CD4-positive, alpha-beta T cell treated with Interleukin-21 for 1 hour (primary cell): ENCODE measurements at places on chromosomes 4 and X.

GRCh38 chr4:111128327-111128726 lies 505.4 kb upstream of the PITX2 start:
- no peak for DNase-seq

DNA sequence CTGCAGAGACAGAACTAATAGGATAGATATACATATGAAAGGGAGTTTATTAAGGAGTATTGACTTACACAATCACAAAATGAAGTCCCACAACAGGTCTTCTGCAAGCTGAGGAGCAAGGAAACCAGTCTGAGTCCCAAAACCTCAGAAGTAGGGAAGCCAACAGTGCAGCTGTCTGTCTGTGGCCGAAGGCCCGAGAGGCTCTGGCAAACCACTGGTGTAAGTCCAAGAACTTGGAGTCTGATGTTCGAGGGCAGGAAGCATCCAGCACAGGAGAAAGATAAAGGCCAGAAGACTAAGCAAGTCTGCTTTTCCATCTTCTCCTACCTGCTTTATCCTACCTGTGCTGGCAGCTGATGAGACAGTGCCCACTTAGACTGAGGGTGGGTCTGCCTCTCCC lies 89.6 kb downstream of the MXRA5 start:
- no peak for DNase-seq

GRCh38 chr4:130131536-130131935 lies 1035.6 kb downstream of the C4orf33 start:
- no peak for DNase-seq

DNA sequence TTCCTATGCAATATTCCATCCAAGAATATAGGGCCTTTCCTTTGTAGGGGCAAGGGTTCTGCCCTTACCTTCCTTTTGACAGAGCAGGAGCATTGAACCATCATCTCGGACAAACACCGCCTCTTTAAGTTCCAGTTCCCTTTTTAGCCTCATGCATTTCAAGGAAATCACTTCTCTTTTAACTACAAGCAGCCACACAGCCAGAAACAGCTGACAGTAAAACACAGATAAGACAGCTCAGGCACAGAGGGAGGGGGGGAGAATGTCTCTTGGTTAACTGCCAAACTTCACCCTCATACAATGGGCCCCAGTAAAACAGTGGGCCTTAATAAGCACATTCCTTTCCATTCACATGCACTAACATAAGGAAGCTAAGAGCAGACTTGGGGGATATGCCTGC lies 648.3 kb downstream of the GABRG1 start:
- no peak for DNase-seq

GRCh38 chr4:73303711-73304110 lies 45.1 kb upstream of the ANKRD17 start:
- no peak for DNase-seq

DNA sequence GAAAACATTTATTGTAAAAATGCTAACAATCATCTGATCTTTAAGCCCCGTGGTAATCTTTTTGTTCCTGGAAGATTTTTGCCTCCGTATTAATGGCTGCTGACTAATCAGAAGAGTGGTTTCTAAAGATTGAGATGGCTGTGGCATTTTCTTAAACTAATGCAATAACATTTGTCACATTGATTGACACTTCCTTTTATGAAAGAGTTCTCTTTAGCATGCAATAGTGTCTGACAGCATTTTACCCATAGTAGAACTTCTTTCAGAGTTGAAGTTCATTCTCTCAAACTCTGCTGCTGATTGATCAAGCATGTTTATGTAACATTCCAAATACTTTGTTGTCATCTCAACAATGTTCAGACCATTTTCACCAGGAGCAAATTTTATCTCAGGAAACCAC lies 26.8 kb upstream of the UGT2B4 start:
- no peak for DNase-seq
